ENCODE measurements at places on chromosomes 16 and 17.

DNA sequence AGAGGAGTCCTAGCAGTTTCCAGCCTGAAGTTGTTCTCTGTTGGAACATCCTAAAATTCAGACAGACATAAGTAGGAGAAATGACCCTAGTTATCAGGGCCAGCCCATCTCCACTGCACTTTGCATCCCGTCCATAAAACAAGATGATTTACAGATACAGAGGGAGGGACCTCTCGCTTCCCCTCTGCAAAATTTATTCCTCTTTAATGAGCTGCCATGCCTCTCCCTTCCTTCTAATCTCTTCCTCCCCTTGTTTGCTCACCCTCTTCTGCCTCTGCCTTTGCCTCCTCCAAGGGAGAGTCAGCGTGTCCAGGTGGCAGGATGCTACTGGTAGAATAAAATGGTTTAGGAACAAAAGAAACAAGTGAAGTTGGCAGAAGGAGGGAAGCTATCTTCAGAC, 351.3 kb downstream of the SOX9 start:
- peaks cover 4% of the 10 kb centered on the region for H3K27me3 ChIP-seq
- H3K36me3 ChIP-seq: peaks cover 2% of the 10 kb centered on the region
- H3K4me1 ChIP-seq: no peaks in the 10 kb centered on the region
- no peak for DNase-seq

DNA sequence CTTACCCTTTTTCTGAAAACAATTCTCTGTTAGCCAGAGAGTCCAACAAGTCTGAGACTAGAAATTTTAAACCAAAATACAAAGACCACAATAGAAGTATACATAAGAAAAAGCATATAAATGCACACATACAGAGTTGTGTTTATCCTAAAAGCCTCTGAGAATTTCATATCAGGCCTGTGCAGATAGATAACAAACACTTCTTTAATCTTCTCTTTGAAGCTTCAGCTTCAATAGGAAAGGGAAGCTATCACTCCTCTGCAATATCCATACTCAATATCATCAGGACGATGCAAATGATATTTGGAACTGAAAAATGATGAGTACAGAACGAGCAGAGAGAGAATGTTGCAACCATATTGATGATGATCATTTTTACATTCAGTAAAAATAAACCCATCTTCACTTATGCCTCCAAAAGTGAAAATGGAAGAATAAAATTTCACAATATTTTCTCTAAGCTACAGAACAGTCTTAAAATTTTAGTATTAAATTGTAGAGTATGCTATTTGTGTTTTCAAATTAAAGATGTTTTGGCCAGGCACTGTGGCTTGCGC, 61.6 kb downstream of the SKAP1 start:
- H3K4me3 ChIP-seq: no peak overlapping the region
- H3K36me3 ChIP-seq: peaks cover 5% of the 10 kb centered on the region
- H3K27me3 ChIP-seq: no peaks in the 10 kb centered on the region
- no peak overlapping the region for H3K27ac ChIP-seq

DNA sequence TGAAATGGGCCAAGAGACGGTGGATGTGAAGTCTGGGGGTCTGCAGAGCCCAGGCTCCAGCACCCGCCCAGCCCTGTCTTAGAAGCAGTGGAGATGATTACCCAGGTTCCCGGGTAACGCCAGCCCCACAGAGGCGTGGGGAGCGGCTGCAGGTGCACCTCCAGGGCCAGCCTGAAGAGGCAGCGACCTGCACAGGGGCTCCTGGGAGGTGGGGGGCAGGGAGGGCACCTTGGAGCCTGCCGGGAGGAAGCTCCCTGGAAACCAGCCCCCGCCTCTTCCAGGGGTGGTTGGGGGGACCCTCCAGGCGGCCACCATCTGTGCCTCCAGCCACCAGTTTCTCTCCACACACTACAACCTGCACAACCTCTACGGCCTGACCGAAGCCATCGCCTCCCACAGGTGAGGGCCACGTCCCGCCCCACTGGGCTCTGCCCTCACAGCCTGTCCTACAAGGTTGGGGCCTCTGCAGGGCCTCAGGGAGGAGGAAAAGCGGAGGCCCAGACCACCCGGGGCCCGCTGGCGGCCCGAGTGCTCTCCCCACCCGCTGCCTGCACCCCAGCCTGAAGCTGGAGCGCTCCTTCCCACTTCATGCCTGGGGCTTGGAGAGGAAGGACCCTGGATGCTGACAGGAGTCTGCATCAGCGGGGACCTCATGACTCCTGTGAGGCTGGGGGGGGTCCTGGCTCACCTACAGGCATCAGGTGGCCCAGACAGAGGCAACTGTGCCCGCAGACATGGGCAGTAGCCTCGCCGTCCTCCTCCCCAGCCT, 10.5 kb downstream of the GAA start:
- H3K4me3 ChIP-seq: no peak overlapping the region
- no peak for DNase-seq
- H3K36me3 ChIP-seq: no peaks in the 10 kb centered on the region
- no peak overlapping the region for H3K27ac ChIP-seq
- no peaks in the 10 kb centered on the region for H3K27me3 ChIP-seq

DNA sequence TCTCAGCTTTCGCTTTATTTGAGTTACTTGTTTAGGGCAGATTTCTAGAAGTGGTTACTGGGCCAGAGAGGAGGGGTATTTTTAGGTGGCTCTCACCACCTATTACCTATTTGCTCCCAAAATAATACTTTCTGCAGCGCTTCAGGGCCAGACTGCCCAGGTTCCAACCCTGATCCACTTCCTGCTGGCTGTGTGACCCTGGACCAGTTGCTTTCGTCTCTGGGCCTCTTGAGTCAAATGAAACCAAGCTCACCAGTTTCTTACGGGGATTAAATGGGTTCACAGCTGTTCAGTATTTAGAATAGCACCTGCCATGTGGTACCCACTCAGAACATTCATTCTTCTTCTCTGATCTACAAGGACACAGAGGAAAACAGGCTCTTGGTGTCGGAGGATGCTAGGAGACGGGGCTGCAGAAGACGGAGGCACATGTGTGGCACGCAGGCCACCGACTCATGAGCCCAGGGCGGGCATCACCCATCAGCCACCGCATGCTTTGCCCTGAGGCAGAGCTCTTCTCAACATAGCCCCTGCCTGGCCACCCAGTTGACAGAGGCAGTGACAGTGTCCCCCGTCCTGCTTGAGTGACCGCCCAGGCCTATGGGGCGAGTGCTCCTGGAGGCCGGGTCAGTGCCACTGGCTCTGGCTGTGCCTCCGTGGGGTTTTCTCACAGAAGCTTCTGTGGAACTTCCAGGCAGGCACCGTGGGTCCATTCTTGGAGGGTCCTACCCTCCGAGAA, 149.0 kb upstream of the PLCG2 start:
- no peak overlapping the region for H3K4me3 ChIP-seq
- no peak for DNase-seq
- H3K4me1 ChIP-seq: peaks cover 54% of the 10 kb centered on the region
- H3K27ac ChIP-seq: no peak overlapping the region

GRCh38 chr17:28216528-28216927, 102.5 kb upstream of the TMEM97 start:
- peak; percentile 17 for DNase-seq
- no peaks in the 10 kb centered on the region for H3K27me3 ChIP-seq
- H3K27ac ChIP-seq: no peak overlapping the region
- H3K4me1 ChIP-seq: peaks cover 5% of the 10 kb centered on the region

GRCh38 chr17:74740173-74740572, 3.1 kb downstream of the RAB37 start:
- H3K27ac ChIP-seq: peak overlapping the region; percentile 18
- no peaks in the 10 kb centered on the region for H3K27me3 ChIP-seq
- H3K4me3 ChIP-seq: no peak overlapping the region
- DNase-seq: no peak
- peaks cover 75% of the 10 kb centered on the region for H3K4me1 ChIP-seq
- no peaks in the 10 kb centered on the region for H3K36me3 ChIP-seq

DNA sequence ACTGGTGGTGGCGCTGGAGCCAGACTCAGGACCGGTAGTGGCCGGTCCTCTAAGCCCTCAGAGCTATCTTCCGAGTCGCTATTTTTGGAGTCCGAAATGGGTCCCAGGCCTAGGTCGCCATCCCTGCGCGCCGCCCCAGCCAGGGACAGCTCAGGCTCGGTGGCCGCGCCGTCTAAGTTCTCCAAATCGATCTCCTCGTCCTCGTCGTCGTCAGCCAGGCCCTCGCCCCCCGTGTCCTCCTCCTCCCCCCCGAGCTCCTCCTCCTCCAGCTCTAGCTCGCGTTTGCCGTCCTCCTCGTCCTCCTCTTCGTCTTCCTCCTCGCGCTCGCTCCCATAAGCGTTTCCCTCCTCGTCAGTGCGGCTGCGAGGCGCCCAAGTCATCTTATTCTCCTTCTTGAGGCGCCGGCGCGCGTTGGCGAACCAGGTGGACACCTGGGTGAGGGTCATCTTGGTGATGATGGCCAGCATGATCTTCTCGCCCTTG, 1.6 kb downstream of the IRX3 start:
- no peak overlapping the region for H3K27ac ChIP-seq
- peaks cover 68% of the 10 kb centered on the region for H3K27me3 ChIP-seq
- H3K4me3 ChIP-seq: peak overlapping the region; percentile 49
- H3K36me3 ChIP-seq: no peaks in the 10 kb centered on the region
- DNase-seq: no peak

DNA sequence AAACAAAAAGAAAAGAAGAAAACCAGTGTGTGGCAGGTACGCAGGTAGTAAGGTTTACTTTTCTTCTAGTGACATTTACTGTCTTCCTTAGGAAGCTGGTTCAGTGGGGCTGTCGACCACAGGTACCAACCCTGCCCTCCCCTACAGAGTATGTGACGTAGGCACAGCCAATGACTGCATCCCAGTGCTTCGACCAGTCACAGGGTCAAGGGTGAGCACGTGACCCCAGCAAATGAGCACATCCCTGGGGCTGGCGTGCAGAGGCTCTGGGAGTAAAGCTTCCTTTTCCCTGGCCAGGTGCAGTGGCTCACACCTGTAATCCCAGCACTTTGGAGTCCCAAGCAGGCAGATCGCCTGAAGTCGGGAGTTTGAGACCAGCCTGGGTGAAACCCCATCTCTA, 38.9 kb upstream of the PLCG2 start:
- no peak overlapping the region for H3K27ac ChIP-seq
- no peaks in the 10 kb centered on the region for H3K27me3 ChIP-seq
- H3K4me1 ChIP-seq: peaks cover 8% of the 10 kb centered on the region
- H3K4me3 ChIP-seq: no peak overlapping the region
- H3K36me3 ChIP-seq: no peaks in the 10 kb centered on the region

- DNase-seq: no peak
- H3K4me3 ChIP-seq: no peak overlapping the region
- H3K4me1 ChIP-seq: peaks cover 2% of the 10 kb centered on the region
- H3K36me3 ChIP-seq: no peaks in the 10 kb centered on the region
- no peak overlapping the region for H3K27ac ChIP-seq
- H3K27me3 ChIP-seq: no peaks in the 10 kb centered on the region
Observed at GRCh38 chr17:46874906-46875305, 23.5 kb downstream of the WNT9B start.

GRCh38 chr16:63461248-63461841, 1425.1 kb upstream of the CDH8 start:
- H3K36me3 ChIP-seq: no peaks in the 10 kb centered on the region
- H3K4me1 ChIP-seq: no peaks in the 10 kb centered on the region
- H3K27me3 ChIP-seq: no peaks in the 10 kb centered on the region
- no peak overlapping the region for H3K4me3 ChIP-seq
- H3K27ac ChIP-seq: no peak overlapping the region

All from activated CD4-positive, alpha-beta memory T cell treated with anti-CD3 and anti-CD28 coated beads for 36 hours (primary cell).